GM04504 (cell line): ENCODE measurements at places on chromosomes 2 and 18.

DNA sequence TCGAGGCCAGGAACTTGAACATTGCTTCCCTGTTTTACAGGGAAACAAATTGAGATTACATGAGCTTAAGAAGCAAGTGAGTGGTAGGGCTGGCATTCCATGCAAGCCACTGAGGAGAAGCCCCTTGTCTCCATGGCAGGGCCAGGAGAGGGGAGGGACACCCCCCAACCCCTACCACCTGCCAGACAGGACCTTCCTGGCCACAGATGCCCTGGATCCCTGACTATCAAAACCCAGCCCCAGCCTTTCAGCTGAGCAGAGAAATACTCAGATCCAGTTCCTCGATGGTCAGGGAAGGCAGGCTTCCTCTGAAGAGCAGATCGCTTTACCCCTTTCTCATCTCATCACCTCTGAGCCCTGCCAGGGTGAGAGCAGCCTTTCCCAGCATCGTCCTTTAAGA lies 53.8 kb upstream of the ALPP start:
- DNase-seq = no peak

DNA sequence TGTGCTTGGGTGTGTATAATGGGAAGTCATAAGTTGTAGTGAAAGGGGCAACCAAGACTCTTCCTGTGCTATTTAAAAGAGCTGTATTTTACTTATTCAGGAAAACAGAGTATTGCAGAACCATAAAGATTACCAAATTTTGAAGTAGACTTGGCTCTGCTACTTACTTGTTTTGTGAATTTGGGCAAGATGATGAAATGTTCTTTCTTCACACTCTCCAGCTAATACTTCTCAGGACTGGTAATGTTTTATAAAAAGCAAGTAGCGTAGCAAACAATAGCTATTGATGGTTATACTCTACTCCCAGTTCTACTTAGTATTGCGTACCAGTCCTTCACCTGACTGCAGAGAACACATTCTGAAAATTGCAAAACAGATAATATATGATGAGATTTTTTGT lies 374.1 kb downstream of the ARHGAP15 start:
- no peak for DNase-seq

DNA sequence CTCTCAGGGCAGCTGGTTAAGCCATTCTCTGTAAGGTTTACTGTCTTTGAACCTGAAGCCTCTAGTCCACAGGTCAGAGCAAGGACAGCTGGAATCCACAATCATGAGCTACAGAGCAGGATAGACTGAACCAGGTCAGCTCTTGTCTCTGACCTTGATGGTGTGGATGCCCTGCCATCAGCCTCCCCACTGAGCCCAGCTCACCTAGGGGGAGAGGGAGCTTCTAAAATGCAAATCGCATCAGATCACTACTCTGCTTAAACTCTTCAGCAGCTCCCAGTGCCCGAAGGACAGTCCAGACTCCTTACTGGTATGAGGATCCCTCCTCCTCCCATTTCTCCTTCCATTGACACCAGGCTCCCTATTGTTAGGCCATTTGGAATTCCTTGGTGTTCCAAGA lies 255.3 kb upstream of the CCDC68 start:
- DNase-seq = no peak

DNA sequence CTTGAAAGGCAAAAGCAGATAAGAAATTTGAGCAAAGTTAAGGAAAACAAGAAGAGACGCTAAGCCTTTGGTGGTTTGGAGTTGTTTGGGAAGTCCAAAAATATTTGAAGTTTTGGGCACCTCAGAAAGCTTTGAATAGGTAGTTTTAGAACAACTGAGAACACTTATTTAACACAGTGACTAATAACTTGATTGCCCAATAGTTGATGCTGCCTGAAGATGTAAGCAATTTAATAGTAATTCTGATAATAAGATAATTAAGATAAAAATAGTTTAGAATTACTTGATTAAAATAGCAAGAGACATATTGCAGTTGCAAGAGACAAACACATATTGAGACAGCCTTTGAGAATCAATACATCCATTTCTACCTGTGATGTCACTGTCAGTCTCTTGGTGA lies 16.5 kb upstream of the COL3A1 start:
- no peak for DNase-seq

- DNase-seq = no peak
Observed at GRCh38 chr2:31275976-31276375, 42.0 kb downstream of the EHD3 start.

DNA sequence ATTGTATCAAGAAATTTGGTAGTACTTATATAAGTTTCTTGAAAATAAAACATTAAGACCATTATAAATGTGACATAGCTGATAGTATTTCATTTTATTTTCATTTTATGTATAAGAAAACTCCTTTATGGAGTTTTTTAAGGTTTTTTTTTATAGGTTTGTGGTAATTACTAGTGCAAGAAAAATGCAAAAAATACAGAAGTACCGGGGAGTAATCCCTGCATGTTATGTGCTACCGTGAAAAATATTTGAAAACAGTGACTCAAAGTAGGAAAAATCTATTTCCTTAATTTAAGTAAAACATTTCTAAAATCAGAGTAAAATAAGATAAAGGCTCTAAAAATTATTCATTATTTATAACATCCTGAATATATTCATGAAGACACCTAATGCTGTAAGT lies 21.6 kb downstream of the ZSWIM2 start:
- DNase-seq = no peak

GRCh38 chr2:193966590-193966989 lies 1690.4 kb upstream of the SLC39A10 start:
- peak; percentile 20 for DNase-seq

- no peak for DNase-seq
Observed at GRCh38 chr2:620471-621302, 56.5 kb downstream of the TMEM18 start.

DNA sequence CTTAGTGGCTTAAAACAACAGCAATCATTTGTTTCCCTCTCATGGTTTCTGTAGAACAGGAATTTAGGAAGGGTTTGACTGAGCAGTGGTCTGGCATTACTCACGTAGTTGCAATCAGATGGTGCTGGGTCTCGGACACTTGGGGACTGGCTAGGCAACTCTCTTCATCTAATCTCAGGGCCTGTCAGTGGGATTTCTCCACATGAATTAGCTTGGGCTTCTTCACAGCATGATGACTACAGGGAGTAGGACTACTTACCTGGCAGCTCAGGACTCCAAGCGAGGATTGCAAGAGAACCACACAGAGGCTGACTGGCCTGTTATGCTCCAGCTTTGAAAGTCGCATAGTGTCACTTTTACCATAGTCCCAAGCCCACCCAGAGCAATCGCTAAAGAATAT lies 125.1 kb downstream of the TTC27 start:
- no peak for DNase-seq

DNA sequence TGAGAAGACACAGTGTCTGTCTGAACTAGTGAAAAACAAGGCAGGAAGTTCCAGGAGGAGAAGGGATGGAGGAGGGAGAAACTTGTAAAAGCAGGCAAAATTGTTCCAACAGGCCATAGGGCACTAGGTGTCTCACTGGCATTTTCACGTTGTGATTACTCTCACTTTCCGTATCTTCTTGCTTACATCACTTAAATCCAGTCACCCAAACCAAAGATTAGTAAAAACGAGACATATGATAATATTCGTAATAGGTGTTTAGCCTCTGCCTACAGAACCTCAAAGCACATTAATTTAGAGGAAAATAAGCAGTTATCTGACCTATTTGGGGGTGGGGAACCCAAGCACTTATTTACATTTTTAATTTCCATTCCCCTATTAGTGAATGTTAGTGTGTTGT lies 78.3 kb downstream of the POU3F3 start:
- no peak for DNase-seq

- DNase-seq = no peak
Observed at GRCh38 chr2:77939370-77939769, 417.2 kb upstream of the LRRTM4 start.

DNA sequence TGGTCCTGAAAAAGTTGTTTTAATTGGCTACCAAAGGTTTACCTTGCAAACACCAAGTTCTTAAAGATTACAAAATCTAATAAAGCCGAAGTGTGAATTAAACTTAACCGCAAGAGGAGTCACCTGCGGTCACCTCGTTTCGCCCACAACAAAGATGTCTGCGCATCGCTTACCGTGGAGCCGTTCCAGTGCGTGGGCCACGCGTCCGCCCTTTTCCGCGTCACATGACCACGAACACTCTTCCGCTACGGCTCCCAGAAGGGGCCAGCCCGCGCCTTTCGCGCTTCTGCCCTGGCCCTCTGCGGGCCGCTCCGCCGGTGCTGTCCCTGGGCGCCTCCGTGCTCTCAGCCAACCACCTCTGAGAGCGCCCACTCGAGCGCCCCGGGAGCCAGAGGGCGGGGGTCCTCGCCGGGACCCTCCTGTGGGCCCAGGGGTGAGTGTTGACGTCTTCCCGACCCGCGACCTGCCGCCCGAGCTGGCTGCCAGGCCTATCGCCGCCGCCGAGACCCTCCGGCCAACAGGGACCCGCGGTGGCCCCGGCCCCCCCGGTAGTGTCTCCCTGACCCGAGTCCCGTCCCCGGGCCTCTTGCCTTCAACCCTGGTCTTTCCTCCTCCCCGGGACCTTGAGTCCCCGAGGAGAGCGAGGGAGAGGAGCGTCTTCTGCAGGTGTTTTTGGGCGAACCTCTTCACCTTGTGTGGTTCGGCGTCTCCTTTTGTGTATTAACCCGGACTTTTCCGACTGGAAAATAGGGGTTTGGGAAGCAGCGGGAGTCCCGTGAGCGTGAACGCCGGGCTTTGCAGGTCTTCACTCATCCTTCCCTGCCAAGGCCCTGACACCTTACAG lies at the start of gene MFF:
MFF (plus strand) TSS at position 257 of the 844 bp plus-strand sequence. CDS start 5,415 bp downstream, outside the sequence.
- DNase-seq = peak; percentile 78

DNA sequence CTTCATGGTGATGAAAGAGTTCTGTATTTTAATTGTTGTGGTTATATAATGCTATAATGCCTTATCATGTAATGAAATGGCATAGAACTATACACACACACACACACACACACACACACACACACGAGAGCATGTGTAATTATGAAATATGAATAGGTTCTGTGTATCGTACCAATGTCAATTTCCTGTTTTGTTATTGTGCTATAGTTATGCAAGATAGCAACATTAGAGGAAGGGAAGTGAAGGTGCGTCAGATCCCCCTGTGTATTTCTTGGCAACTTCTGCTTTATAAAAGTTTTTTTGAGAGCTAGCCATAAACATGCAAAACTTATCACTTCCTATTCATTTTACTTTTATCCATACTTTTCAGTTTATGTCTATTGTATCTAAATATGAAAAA lies 60.7 kb upstream of the ARHGAP15 start:
- no peak for DNase-seq

DNA sequence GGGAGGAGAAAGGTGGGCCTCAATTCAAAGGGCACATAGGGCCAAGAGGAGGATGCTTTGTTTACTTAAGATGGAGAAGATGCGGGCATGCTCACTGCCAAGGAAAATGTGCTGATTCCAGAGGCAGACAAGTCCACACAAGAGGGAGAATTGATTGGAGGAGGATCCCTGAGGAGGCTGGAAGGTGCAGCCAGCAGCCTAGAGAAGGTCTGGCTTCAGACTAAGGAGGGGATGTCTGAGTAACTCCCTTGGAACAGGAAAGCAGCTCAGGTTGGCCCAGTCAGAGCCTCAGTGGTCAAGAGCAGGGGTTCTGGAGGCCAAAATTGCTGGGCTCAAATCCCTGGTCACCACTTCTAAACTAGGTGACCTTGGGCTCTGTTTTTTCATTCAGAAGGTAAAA lies 265.5 kb upstream of the NCKAP5 start:
- DNase-seq = no peak

DNA sequence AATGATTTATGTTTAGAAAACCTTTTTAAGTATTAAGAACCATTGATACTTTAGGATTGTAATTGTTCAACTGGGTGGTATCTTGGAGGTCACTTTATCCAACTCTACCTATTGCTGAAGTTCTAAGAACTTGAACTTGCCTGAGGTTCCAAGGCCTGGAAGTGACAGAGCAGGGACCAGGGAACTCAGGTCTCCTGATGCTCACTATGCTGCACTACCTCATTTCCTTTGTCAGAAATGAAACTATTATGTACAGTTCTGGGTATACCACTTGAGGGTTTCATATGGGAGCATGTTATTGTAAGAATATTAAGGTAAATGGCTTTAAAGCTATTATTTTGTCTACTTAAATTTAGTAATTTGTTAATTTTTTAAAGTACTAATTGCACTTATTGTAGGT lies 3.0 kb downstream of the MBD5 start:
- no peak for DNase-seq

DNA sequence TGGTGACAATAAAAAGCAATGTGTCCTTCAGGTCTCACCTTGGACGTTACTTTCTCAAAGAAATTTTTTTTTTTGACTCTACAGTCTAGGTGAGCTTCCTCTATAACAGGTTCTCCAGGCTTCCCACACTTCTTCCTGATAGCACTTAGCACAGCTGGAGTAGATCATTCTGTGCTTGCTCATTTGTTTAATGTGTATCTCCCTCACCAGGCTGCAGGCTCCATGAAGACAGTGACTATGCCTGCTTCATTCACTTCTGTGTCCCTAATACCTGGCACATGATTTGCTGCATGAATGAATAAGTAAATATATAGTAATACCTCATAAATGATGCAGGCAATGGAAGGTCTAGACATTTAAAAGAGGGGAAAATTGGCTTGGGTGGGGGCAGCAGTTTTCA lies 109.9 kb upstream of the CD302 start:
- no peak for DNase-seq

- no peak for DNase-seq
Observed at GRCh38 chr2:56018267-56018666, 94.7 kb upstream of the EFEMP1 start.

- peak; percentile 54 for DNase-seq
Observed at GRCh38 chr18:61569176-61569892, 236.1 kb downstream of the CDH20 start.

- DNase-seq = no peak
Observed at GRCh38 chr2:80896576-80896975, 592.0 kb upstream of the LRRTM1 start.

- DNase-seq = peak; percentile 21
Observed at GRCh38 chr2:171798156-171798820, 95.8 kb downstream of the SLC25A12 start.

- DNase-seq = no peak
Observed at GRCh38 chr2:21262426-21262940, 138.7 kb downstream of the TDRD15 start.

- no peak for DNase-seq
Observed at GRCh38 chr2:241842067-241842415, 16.7 kb downstream of the PDCD1 start.

DNA sequence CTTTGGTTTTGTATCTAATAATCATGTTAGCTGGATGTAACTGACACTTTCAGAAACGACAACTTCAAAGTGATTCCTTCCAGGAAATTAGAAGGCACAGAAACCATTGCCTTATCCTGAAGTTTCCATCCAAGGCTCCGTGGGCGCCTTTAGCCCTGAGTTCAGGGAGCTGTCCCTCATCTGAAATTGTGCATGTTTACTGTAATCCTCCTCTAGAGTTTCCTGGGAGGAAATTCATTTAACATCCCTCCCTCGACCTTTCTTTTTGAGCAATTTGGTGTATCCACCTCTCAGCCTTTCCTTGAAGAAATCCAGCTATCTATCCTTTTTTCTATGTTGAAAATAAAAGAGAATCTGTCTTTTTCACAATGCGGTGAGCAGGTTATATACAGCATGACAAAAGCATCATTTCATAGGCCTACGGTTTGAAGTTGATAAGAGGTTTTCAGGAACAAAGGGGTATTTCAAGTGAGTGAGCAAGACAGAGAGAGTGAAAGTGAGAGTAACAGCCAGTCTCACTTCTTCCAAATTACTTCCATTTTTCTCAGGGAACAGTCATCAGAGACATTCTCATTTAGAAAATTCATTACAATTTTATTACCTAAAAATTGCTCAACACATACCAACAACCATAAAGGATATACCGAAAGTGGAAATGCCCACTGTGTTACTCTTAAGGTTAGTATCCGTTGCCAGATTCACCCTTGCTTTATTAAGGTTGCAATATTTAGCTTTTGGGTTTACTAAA lies 167.3 kb downstream of the MREG start:
- DNase-seq = no peak

GRCh38 chr2:239318151-239318611 lies 82.6 kb downstream of the HDAC4 start:
- DNase-seq = no peak
